Naive B cell (primary cell): ENCODE measurements at places on chromosomes 13 and 19.

DNA sequence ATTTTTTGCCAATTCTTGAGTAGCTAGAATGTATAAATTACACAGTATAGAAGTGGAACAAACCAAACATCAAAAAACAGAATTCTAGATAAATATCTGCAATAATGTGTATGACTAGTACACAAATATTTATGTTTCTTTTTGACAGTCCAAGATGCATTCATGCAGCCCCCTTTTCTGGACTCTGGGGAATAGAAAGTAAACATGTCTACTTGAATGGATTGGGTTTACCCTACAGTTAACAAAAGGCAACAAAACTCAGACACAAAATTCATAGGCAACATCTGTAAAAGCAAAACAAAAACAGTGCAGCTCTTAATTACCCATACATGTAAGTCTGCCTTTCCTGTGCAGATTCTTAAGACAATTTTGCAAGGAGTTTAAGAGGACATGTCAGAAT, 419.4 kb upstream of the DACH1 start:
- DNase-seq, result no peak

- no peak for DNase-seq
Observed at GRCh38 chr13:42345367-42345766, 73.4 kb downstream of the AKAP11 start.

DNA sequence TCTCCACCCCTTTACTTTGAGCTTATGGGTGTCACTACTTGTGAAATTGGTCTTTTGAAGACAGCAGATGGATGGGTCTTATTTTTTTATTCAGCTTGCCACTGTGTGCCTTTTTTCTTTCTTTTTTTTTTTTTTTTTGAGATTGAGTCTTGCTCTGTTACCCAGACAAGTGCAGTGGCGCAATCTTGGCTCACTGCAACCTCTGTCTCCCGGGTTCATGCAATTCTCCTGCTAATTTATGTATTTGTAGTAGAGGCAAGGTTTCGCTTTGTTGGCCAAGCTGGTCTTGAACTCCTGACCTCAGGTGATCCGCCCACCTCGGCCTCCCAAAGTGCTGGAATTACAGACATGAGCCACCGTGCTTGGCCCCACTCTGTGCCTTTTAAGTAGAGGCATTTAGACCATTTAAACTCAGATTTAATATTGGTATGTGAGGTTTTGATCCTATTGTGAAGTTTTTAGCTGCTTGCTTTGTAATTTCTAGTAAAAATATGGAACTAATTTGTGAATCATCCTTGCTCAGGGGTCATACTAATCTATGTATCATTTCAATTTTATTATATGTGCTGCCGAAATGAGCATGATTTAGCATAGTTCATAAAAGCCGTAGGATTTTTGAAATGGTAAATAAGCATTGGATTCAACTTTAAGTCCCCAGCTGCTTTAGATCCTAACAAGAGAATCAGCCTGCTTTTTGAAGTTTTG, 584.5 kb downstream of the SLITRK1 start:
- no peak for DNase-seq

- DNase-seq, result no peak
Observed at GRCh38 chr19:8476524-8476923, 25.9 kb downstream of the PRAM1 start.

GRCh38 chr13:112177450-112178288, 110.7 kb downstream of the SOX1 start:
- no peak for DNase-seq

DNA sequence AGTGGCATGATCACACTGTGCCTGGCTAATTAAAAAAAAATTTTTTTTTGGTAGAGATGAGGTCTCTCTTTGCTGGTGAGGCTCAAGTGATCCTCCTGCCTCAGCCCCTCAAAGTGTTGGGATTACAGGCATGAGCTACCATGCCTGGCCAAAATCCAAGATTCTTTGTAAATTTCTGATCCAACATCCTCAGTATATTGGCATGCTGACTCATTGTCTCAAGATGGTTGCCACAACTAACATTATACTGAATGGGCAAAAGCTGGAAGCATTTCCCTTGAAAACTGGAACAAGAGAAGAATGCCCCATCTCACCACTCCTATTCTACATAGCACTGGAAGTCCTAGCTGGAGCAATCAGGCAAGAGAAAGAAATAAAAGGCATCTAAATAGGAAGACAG, 100.0 kb downstream of the KLF5 start:
- no peak for DNase-seq

DNA sequence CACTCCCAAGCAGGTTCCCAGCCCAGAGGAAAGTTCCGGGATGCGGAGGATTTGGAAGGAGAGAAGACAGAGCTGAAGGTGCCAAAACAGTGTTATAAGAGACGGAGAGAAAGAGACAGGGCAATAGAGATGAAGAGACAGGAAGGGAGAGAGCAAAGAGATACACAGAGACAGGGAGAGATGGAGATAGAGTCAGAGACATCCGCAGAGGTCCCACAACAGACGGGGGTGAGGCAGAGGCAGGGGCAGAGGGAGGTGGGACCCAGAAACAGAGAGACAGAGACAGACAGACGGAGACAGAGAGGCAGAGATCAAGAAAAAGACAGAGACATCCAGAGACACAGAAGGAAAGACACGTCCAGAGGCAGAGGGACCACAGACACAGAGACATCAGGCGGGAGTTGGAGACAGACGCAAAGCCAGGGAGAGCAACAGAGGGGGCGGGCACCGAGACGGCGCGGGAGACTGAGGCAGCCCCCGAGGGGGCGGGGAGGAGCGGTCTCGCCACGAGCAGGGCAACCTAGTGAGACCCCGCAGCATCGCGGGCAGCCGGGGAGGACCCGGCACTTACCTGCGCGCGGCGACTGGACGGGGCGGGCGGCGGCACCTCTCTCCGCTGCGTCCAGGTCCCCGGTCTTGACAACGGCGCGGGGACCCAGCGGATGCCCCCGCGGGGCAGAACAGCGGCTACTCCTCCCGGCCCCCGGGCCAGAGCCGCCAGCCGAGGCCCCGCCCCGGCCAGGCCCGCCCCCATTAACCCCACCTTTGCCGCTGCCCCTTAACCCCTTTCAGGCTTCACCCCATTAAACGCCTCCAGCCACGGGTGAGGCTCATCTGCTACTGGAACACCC, at the start of gene GPR4:
GPR4 (minus strand) TSS at position 689 of the 851 bp plus-strand sequence. CDS start 10,346 bp downstream, outside the sequence.
- no peak for DNase-seq

DNA sequence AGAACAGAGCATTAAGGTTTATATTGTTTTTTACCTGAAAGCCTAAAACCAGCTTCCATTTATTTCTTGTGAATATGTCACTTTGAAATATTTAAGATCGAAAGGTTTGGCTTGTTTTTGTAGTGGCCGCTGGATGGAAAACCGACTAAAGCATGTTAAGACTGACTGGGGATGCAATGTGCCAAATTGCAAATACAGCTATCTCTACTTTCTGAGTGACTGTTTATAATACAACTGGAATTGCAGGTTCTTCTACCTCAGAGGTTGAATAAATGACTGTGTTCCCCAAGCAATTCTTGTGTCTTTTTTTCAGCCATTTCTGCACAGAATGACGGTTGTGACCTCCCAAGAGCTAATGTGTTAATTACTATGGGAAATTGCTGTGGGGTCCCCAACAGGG, 50.0 kb upstream of the TMTC4 start:
- DNase-seq, result no peak

DNA sequence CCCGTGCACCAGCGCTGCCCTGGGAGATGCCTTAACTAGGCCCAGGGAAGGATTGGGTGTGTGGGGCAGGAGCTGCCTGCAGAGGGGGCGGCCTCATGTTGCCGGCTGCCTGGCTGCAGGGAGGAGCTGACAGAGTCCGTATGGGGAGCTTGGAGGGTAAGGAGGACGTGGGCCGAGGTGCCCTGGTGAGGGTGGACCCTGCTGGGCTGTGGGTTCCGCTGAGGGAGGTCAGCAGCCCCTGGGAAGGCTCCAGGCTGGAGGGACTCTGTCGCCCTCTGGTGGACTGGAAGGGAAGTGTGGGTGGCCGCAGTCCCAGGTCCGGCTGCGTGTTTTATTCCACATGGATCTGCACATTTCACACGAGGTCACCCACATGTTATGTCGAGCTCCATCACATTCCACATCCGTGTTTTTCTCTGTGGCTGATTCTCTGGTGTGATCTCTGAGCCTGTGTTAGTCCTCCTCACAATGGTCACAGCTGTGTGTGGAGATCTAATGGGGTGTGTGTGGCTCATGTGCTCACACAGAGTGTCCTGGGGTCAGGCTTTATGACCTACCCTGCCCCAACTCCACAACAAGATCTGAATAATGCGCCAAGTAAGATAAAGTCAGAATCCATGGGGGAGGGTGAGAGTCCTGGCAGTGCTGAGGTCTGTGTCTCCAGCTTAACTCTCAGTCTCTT, 1.8 kb upstream of the CEACAM8 start:
- peak; percentile 37 for DNase-seq
